ENCODE measurements at places on chromosomes 3 and 15.

DNA sequence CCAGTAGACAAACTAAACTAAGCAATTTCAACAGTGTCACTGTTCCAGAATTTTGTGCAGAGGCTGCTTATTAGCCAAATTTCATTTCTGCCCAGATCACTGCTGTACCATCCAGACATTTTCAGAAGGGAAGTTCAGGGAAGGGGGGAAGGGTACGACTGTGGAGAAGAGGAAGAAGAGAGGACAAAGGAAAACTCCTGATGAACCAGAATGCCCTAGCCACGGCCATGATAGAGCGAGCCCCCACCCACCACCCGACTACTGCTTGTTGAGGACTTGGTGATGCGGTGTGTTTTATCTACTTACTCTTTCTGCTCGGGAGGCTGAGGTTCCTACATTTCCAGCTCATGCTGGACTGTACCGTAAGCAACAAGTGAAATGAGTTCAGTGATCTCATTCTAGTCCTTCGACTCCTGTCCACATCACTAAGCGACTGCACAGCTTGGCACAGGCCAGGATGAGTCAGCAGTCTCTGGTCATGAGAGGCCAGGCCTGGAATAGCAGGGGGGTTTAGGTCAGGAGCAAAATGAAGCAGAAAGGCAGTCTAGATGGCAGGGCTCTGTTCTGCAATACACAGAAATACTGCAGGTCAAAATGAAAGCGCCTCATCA is 330.8 kb downstream of the TIGIT start:
- DNase-seq: peak; percentile 92

DNA sequence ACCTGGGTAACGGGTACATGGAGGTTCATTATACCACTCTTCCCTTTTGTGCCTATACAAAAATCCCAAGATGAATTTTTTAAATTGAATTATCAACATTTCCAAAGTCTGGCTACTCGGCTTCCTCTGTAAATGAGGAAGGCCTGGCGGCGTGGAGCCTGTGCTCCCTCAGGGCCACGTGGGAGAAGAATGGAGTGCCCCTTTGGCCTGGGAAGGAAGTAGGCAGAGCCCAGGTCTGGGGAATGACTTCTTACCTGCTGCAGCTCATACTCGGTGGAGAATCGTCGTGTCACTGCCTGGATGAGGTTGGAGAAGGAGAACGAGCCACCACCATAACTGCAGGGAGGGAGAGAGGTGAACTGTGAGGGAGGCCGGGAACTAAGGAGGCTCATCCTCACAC is 14.1 kb downstream of the MESP2 start:
- no peak for DNase-seq

GRCh38 chr3:22939349-22939748 is 263.8 kb upstream of the UBE2E2 start:
- no peak for DNase-seq

- no peak for DNase-seq
Observed at GRCh38 chr3:127233371-127233770, 40.4 kb downstream of the PRR23E start.

- no peak for DNase-seq
Observed at GRCh38 chr3:181948286-181948685, 236.6 kb downstream of the SOX2 start.

Measured in GM04503 (cell line).